ENCODE measurements at places on chromosomes 2 and 18.

DNA sequence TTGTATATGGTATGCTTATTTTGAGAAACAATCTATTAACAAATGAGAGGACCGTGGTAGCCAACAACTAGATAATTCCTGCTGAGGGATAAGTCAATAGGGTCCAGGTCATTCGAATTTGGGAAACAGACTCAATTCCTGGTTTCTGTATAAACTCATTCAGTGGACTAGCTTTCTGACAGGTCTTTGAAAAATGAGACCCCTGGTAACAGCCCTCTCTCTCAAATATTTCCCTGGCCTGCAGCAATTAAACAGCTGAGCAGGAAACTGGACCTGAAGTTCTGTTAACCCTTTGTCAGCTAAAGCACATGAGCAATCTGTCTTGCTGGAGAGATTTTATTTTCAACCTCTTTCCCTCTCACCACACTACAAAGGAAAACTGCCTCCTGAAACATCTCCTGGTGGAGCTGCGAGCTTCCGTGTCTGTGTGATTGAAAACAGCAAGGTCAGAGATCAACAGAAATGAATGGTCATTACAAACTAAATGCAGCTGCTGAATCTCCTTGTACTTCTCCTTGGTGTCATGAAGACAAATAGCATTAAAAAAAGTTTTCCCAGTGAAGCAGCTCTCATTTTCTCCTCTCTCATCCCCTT lies 70.3 kb upstream of the CCDC85A start:
- DNase-seq: no peak

- DNase-seq: no peak
These were observed 739.4 kb upstream of the CHAC2 start for GRCh38 chr2:53028225-53028624.

DNA sequence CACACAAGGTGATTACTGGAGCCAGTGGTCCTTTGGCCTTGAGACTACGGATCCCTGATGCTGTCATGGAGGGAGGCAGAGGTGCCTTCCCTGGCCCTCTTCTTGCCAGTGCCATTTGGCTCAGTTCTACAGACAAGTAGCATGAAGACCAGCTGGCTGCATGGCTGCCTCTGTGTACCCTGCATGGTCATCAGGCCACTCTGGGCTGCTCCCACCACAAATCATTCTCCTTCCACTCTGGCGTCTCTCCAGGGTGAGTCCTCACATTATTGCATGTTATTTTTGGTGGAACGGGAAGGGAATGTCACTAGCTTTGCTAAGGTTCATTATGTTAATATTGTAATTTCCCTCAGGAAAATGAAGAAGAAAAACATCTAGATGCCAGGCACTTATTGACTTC lies 229.8 kb downstream of the VAPA start:
- DNase-seq: no peak

GRCh38 chr2:73269686-73270465 lies 14.4 kb downstream of the FBXO41 start:
- no peak for DNase-seq

DNA sequence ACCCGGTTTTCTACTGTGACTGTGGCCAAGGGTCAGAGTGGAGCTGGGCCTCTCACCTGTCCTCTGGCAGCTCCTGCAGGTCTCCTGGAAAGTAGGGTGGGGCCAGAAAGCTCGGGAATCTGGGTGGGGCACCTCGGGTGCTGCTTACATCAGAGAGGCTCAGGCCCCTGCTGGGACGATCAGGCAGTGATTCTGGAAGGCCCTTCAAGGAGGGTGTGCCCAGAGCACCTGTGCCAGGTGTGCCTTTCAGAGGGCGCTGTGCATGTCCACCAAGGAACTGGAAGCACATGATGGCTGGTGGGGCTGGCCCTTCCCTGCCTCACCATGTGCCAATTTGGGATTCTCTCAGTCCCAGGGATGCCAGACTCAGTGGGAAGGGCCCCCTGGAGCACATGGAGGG lies 44.0 kb downstream of the ATP6V1C2 start:
- DNase-seq: no peak

GRCh38 chr18:32326450-32327308 lies 136.8 kb downstream of the MEP1B start:
- DNase-seq: no peak

DNA sequence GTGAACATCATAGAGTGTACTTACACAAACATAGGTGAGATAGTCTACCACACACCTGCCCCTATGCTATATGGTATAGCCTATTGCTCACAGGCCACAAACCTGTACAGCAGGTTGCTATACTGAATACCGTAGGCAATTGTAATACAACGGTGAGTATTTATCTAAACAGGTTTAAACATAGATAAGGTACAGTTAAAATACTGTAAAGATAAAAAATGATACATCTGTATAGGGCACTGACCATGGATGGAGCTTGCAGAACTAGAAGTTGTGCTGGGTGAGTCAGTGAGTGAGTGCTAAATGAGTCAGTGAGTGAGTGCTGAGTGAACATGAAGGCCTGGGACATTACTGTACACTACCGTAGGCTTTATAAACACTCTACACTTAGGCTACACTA lies 267.0 kb upstream of the HS6ST1 start:
- no peak for DNase-seq
